Mesangial cell (primary cell): ENCODE measurements at places on chromosomes 11 and 22. TPM values are rescaled to one million over a fixed set of nuclear protein-coding genes. Genes with fewer than 3 reads are reported as not detected.

The BTBD18 gene
- not detected in 2 replicates for total RNA-seq

The VPREB1 gene
- not detected in 2 replicates for total RNA-seq

The OR6T1 gene
- total RNA-seq: not detected in 2 replicates

The ABCG4 gene
- total RNA-seq: 0.49 and 1.1 TPM in 2 replicates

The CRKL gene
- total RNA-seq: 35.4 and 35.6 TPM in 2 replicates

The GAB4 gene
- not detected in 2 replicates for total RNA-seq

The CRYBB1 gene
- not detected in 2 replicates for total RNA-seq

The GGTLC3 gene
- not detected in 2 replicates for total RNA-seq

The AIFM3 gene
- total RNA-seq: 0.25 and 0.49 TPM in 2 replicates

The AQP11 gene
- total RNA-seq: 0.33 and 2.4 TPM in 2 replicates

The NRGN gene
- 0.76 and 11.1 TPM in 2 replicates for total RNA-seq

The UPK2 gene
- not detected in 2 replicates for total RNA-seq

The ROBO4 gene
- total RNA-seq: 0.65 and 0.76 TPM in 2 replicates

The MPST gene
- 227 and 267 TPM in 2 replicates for total RNA-seq

The CNIH2 gene
- total RNA-seq: 0.63 and 2.0 TPM in 2 replicates

The RAG2 gene
- not detected in 2 replicates for total RNA-seq

The SLC25A18 gene
- total RNA-seq: not detected in 2 replicates

The SMTNL1 gene
- total RNA-seq: not detected in 2 replicates
